ENCODE measurements at places on chromosomes 4 and X.

- DNase-seq, result no peak
These were observed 70.1 kb downstream of the CHM start for GRCh38 chrX:85977218-85977617.

DNA sequence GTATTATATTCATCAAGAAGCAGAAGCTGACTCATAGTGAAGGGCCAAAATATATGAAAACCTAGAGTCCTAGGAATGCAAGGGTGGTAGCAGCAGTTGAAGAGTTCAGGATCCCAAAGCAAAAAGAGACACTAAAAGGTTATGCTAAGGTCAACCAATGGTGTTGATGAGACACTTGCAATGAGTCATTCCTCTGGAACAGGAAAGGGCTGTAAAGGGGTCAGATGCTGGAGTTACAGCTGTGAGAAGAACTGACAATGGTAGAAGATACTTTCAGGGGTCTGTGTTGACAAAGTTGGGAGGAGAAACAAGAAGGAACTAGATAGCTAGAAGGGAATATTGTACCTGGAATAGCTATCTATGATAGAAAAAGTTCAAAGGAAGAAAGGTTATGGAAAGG, 47.5 kb downstream of the ZGRF1 start:
- no peak for DNase-seq

- DNase-seq, result no peak
These were observed 759.6 kb downstream of the GRID2 start for GRCh38 chr4:93063325-93063724.

DNA sequence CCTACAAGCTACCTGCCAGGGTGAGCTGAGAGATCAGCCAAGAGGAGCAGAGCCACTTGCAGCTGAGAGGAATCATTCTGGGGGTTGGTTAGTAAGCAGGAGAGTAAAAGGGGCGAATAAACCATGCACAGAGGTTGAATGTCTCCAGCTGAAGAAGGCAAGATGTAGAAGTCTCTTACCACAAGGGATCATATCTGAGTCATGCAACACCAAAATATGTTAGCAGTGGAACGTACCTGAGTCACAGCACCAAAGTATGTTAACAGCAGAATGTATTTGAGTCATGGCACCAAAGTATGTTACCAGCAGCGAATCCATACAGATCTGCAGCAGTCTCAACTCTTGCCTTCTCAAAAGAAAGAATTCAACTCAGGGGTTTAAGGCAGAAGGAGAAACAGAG, 29.9 kb downstream of the C4orf51 start:
- DNase-seq, result no peak

GRCh38 chrX:67720344-67720743, 176.5 kb downstream of the AR start:
- no peak for DNase-seq

DNA sequence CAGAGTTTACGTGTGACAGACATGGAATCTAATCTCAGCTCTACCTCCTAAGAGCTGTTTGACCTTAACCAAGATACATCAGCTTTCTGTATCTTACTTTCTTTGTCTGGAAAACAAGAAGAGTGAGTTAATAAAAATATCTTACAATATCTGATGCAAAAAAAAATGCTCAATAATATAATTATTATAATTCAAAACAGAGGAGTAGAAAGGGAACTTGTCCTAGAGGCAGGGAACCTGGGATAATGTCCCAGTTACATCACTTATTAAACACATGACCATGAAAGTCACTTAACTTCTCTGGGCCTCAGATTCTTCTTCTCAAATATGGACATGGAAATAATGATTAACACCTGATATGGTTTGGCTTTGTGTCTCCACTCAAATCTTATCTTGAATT, 256.1 kb downstream of the KLHL13 start:
- no peak for DNase-seq

DNA sequence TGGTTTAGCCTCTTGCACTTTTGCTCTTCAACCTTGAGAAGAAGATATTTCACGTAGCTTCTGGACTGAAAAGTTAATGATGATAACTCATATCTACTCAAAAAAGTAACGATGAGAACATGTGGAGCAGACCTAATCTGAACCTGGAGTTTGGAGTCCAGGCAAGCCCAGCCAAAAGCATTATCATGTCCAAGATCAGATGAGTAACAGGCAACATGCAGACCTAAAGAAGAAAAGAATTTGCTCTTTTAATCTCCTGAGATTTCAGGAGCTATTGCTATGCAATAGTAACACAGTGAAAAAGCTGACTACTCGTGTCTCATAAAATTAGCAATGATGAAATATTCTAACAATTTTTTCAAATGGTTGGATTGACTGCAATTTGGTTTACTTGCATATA, 21.8 kb upstream of the PPA2 start:
- DNase-seq, result no peak

GRCh38 chrX:87901060-87901459, 383.5 kb downstream of the KLHL4 start:
- DNase-seq, result no peak

DNA sequence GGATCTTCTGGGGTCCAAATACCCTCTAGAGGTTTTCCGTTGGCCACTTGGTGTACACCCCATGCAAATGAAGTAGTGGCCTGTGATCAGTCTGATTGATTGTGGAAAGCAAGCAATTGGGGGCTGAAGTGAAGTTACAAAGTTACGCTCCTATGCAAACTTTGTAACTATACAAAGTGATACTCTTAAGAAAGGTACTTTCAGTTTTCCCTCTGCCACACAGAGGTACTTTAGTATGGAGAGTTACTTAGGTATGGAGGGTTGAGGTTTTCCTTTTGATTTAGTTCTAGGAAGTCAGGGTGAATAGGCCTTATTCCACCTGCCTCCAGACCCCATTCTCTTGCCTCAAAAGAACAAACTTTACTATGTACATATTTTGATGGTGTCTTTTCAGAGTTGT, 28.7 kb downstream of the STAG2 start:
- DNase-seq, result no peak

GRCh38 chrX:126339928-126340327, 173.8 kb upstream of the DCAF12L2 start:
- DNase-seq, result no peak

DNA sequence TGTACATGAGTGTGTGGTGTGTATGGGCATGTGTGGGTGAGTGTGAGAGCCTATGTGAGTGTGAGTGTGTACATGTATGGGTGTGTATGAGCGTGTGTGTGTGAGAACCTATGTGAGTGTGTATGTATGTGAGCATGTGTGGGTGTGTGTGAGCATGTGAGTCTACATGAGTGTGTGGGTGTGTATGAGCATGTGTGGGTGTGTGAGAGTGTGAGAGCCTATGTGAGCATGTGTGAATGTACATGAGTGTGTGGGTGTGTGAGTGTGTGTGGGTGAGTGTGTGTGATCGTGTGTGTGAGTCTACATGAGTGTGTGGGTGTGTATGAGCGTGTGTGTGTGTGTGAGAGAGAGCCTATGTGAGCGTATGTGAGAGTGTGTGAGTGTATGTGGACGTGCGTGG, 205.4 kb upstream of the PSAPL1 start:
- no peak for DNase-seq

DNA sequence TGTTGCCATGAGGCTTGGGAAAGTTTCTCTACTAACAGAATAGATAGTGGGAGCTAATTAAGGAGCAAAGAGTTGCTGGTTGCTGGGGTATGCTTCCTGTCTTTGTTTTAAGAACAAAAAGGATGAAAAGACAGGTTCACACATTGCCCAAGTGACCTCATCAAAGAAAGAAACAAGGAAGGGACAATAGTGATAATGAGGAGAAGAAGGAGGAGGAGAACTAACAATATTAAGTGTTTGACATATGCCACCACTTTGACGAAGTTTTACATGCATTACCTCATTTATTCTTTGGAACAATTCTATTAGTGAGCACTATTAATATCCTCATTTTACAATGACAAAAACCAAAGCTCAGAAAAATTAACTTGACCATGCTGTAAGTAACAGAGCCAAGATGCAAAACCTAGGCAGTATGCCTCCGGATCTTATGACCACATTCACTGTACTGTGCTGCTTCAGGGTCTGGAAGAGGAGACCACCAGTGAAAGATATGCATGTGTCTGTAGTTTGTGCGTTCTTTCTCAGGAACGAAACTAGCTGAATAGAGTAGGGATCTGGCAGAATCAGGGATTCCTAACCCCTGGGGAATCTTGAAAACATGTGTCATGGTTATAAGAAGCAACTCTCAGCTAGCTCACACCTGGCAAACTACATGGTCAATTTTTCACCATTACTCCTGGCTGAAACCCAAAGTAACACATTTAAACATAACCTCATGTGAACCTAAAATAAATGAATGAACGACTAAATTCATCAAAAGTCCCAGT, 83.8 kb downstream of the MOSPD2 start:
- no peak for DNase-seq

DNA sequence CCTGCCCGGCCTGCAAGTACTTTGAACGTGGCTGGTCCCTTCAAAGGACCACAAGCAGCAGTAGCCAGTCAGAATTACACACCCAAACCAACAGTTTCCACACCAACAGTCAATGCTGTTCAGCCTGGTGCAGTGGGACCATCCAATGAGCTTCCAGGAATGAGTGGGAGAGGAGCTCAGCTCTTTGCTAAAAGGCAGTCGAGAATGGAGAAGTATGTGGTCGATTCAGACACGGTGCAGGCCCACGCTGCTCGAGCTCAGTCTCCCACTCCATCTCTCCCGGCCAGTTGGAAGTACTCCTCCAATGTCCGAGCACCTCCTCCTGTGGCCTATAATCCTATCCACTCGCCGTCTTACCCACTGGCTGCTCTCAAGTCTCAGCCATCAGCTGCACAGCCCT, 104.4 kb upstream of the MYOZ2 start:
- no peak for DNase-seq

DNA sequence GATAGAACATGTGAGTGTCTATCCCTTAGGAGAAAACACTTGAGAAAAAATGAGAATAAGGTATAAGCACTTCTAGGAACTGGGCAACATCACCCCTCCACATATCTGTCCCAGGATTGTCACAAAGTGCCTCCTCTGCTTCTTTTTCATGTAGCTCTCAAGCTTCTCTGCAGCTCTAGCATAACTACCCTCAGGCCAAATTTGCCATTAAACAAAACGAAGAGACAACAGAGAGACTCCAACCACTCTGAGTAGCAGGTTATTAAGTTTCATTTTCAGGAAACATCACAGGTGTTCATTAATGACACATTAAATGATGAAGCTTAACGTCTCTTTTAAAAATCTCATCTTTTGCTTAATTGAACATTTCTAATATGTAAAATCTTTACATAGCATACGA, 580.0 kb downstream of the GALNTL6 start:
- no peak for DNase-seq

GRCh38 chr4:35325908-35326453, 918.3 kb downstream of the ARAP2 start:
- no peak for DNase-seq

GRCh38 chrX:6120329-6120728, 108.3 kb downstream of the NLGN4X start:
- DNase-seq, result no peak

DNA sequence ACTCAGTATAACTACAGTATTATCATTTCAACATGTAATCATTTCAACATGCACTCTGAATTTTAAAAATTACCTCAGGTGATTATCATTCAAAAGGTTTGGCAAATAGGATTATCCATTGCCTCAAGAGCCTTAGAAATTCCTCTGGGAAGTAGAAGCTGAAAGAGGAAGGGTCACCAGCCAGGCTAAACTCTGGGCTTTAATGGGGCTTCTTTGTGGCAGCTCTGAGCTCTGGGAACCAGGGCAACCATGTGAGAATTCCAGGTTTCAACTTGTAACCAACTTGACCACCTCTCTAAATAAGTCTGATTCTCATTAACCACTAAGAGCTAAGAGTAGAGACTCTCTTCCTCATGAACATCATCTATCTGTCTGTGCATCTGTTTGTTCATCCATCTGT, 117.2 kb upstream of the MED14 start:
- no peak for DNase-seq

DNA sequence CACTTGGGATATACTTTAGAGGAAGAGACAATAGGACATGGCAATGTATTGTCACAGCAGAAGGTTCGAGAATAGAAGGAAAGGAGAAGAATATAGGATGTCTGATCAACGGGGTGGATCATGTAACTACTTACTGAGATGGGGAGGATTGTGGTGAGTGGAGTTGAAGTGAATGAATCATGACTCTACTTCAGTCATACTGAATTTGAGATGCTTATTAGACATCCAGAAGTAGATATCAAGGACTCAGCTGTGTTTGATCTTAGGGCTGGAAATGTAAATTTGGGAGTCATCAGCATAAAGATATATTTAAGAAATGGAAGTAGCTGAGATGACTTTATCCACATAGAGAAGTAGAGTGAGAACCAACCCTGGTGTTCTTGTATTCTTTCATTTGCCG, 29.1 kb upstream of the DHX15 start:
- no peak for DNase-seq

DNA sequence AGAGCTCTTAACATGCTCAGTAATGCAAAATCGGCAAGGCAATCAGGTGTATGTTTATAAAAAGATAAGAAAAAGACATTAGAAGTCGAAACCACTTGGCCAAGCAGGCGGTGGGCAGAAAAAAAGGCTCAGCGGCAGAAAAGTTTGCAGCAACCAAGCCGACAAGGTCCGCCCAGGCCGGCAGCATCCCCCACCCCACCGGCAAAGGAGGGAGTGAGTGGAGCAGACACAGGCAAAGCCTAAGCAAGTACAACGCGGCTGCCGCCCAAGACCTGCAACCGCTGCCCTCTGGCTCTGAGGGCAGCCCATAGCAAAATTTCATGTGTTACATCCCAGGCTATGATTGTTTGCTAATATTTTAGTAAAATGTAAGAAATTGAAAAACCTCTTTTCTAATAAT, 125.4 kb upstream of the ZCCHC13 start:
- no peak for DNase-seq

DNA sequence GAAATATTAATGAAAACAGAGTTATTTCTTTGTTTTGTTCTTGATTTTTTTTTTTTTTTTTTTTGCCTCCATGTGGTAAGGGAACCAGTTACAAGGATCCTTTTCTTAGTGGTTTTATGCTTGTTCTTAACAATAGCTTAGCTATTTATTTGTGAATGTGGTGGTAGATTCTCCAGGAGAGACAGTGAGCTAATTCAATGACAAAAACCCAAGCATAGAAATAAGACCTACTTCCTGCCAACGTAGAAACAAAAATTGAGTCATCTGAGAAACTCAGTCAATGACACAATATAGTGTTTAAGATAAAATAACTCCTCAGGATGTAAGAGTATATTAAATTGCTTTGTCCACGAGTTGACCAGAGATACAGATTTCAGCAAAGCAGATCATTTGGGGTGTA, 863.8 kb upstream of the PABPC4L start:
- no peak for DNase-seq

- DNase-seq, result no peak
These were observed 1.1 kb downstream of the KLHL15 start for GRCh38 chrX:24025741-24026403.

- no peak for DNase-seq
These were observed 165.3 kb downstream of the BTC start for GRCh38 chr4:74628852-74629620.

GRCh38 chr4:171308661-171309060, 504.5 kb upstream of the GALNTL6 start:
- DNase-seq, result no peak

GRCh38 chr4:3799496-3799895, 33.3 kb downstream of the ADRA2C start:
- DNase-seq, result no peak

- no peak for DNase-seq
These were observed 27.7 kb downstream of the CASP3 start for GRCh38 chr4:184621518-184621917.

GRCh38 chr4:105748222-105748621, 39.6 kb downstream of the GSTCD start:
- no peak for DNase-seq

GRCh38 chrX:110252711-110253110, 65.2 kb downstream of the AMMECR1 start:
- no peak for DNase-seq

Data from ascending aorta (tissue), 2 donors.